ENCODE measurements at places on chromosomes 12 and 14.

DNA sequence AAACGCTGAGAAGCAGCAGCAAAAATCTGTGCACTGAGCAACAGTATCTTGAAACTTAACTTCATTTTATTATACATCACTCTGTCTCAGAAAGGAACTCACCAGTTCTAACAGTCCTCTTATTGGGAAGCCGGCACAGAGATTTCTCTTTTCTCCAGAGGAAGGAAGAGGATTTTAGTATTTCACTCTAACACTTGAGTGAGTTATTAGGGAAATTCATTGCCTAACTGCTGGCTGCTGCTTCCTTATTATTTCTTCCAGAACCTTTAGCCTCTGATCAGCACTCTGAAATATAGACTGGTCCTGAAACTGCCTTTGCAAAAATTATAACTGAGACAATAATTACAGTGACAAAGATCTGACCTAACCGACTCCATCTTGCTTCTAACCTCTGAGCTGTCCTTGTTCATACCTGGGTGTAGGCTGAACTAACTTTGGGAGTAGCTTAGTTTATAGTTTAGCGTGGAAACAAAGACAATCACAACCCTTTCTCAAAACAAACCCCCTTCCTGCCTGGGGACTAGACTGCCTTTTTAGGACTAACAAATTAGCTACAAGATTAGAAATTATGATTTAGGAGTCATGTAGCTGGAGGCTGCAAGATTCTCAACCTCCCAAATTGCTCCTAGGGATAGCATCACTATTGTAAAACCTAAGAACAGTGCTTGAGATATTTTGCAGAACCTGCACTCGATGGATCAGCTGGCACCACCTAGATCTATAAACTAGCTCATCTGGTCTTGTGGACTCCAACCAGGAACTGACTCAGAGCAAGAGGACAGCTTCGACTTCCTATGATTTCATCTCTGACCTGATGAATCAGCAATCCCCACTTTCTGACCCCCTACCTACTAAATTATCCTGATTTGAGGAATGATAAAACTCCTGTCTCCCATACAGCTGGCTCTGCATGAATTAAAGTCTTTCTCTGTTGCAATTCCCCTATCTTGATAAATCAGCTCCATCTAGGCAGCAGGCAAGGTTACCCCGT is 117.5 kb downstream of the DYRK2 start:
- DNase-seq: no peak

- DNase-seq: no peak
Observed at GRCh38 chr14:62101673-62102348, 339.6 kb downstream of the SNAPC1 start.

DNA sequence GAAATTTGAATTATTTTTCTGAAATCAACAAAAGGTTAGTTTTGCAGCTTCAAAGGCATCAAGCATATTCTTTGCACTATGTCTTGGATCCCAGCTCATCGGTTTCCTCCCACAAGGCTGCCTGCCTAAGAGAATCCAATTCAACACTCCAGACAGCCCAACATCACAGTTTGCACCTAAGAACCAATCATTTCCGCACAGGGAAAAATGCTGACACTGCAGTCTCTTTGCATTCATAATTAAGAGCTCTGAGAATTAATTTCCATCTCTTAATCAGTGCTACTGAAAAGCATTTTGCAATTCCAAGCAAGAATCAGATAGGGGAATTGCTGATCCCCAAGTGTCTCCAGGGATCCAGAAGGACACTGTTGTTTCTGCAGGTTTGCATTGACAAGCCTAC is 175.9 kb downstream of the PIWIL1 start:
- DNase-seq: no peak

DNA sequence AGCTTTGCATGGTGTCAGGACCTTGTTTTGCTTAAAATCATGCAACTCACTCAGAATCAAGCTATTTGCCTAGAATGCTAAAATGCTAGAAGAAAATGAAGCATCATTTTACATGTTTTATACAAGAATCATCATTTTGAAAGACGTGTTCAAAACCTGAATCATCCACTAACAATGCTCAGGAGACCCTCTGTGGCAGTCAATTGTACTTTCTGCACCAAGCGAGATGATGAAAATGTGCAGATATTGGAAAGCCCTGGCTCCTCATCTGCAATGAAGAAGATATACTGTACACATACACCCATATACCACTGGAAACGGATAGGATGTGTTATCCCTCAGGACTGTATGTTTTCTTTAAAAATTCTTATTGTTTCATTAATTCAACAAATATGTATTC is 92.7 kb downstream of the DYRK2 start:
- no peak for DNase-seq

DNA sequence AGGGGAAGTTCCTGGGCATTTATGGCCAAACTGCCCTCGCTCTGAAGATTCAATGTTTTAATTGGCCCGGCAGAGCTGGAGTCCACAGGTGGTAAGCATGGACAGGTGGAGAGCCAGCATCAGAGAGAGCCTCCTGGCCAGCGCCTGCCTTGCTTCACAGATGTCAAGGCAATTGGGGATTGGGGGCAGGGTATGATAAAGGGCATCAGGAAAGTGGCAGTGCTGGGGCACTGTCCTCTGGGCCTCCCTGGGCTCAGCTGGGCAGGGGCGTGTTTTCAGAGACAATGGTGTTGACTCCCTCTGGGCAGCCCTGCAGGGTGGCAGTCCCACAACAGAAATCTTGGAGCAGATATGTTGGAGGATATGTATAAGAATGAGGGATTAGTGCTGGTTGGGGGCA is 237.3 kb downstream of the CACNA1C start:
- no peak for DNase-seq
